Lung microvascular endothelial cell (primary cell): ENCODE measurements at places on chromosomes 7 and 10.
A peak's percentile ranks its signal among the peaks of the same experiment; 100 is the strongest.

GRCh38 chr10:1416456-1417037 lies 320.8 kb downstream of the ADARB2 start:
- no peak for DNase-seq

- DNase-seq: no peak
Measured at GRCh38 chr7:141991140-141991539, 4.5 kb upstream of the MGAM start.

GRCh38 chr7:48441848-48442492 lies 270.7 kb downstream of the ABCA13 start:
- no peak for DNase-seq

GRCh38 chr10:69405221-69405620 lies 11.5 kb downstream of the TACR2 start:
- no peak for DNase-seq

DNA sequence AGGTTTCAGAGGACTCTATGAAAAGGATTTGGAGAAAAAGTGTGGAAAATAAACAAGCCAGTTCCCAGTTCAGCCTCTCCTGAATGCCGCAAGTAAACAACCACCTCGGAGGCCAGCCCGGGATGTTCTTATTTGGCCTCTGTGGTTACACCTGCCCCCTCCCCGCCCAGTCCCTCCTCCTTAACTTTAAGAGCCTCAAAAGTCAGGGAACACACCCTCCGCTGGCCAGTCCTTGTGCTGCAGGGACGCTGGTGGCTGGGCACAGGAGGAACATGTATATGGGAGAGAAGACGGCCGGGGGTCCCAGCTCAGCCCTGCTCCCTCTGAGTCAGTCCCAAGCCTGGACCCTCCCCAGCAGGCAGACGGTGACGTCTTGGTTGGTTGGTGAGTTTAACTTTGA lies 6.1 kb downstream of the CHST3 start:
- DNase-seq: no peak

- no peak for DNase-seq
Measured at GRCh38 chr7:39700165-39700564, 76.8 kb downstream of the RALA start.

DNA sequence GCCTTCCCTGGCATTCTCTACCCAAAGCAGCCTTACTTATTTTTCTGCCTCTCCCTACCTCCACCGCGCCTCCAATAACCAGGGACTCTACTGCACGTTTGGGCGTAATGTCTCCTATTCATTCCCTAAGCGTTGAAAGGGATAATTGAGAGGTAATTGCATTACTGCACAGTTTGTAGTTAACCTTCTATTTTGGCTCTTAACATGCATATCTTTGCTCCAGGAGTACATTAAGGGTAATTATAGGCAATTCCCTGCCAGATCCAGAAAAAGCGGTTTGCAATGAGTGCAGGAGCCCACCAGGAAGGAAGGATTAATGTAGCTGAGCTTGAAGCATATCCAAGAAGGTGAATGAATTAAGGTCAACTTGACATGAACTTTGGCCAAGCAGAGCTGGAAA lies 558.4 kb downstream of the TYW1 start:
- no peak for DNase-seq

DNA sequence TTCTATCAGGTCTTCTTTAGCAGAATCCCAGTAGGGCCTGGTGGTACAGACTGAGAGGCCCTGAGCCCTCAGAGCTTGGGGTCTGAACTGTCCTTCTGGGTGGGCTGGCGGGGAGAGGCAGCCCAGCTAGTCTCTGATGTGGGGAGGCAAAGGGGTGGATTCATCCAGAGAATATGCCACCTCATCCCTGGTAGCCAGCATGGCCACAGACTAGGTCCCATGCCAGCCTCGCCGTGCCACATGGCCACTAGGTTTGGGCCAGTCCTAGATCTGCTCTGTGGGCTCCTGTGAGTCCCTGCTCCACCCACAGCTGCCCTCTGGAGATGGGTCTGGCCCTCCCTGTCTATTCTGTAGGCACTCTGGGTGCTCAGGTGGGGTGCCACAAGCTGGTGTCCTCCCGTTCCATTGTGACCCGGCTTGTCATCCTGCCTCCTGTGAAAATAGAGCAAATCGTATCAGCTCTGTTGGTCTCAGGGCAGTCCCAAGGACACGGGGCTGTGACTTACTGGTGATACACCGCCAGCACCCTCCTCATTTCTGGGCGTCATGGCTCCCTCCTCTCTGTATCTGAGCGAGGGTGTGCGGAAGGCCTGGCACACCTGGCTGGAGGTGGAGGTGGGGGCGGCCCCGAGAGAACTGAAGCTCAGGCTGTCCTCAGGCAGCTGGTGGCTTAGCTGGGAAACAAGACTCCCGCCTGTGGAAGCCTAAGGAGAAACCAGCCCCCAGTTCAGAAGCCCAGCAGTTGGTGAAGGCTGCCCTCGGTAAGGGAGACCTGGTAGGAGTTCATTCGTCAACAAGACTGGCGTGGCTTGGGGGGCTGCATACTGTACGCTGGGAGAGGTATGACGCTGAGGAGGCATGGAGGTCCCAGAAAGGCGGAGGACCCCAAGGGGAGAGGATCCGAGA lies 33.3 kb downstream of the UNC5B start:
- no peak for DNase-seq

GRCh38 chr10:132168571-132169030 lies 18.1 kb upstream of the DPYSL4 start:
- no peak for DNase-seq

DNA sequence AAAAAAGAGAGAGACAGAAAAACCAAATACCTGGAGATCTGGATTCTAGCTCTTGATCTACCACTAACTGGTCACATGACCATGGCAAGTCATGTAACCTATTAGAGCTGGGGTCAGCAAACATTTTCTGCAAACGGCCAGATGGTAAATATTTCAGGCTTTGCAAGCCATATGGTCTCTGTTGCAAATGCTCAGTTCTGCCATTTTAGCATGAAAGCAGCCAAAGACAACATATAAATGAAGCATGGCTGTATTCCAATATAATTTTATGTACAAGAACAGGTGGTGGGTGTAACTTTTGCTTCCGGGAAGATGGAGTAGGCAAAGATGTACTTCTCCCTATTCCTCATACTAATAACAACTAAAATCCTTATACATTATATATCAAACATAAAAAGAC lies 6.7 kb downstream of the FRA10AC1 start:
- no peak for DNase-seq

DNA sequence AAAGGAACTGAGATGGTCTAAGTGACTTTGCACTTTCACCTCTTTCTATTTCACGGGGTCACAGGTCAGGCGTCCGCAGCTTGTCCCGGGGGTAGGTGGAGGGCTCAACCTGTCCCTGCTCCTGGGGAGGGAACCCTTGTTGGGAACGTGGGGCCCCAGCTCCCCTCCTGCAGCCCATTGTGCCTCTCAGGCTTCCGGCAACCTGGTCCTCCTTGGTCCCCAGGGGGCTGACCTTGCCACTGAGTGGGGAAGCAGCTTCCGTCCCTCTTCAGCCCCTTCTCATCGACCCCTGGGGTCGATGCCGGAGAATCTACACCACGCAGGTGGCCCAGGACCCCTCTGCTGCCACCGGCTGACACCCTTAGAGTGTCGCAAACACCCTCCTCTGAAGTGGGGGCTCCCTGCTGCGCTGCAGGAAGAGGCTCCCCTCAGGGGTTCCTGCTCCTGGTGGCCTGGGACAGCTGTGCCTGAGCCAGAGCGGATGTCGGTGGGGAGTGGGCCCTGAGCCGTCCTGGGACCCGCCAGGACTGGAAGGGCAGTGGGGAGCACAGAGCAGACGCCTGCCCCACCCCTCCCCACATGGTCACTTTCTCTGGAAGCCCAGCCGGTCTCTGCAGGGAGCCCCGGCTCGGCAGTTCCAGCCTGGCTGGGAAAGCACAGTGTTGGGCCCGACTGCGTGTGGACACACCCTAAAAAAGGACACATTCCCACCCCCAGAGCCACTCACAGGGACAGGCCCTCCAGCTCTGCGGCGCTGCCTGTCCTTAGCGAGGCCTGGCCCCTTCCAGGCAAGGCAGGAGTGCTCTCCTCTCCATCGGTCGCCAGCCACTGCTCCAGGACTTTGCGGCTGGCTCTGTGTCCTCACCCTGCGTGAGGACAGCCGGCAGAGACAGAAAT lies 357.5 kb upstream of the SHH start:
- no peak for DNase-seq

DNA sequence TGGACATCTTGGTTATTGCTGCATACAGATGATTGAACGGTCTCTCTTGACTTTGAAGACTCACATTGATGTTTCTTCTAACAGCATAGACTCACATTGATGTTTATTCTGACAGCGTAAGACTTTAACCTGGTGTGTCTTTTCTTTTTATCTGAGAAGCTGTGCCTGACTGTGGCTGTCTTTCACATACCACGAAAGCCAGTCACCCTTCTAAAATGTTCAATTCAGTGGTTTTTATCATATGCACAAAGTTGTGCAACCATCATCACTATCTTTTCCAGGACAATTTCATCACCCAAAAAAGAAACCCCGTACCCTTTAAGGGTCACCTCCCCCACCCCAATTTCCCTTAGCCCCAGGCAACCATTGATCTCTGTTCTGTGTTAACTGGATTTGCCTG lies 24.7 kb downstream of the CELF2 start:
- DNase-seq: no peak

GRCh38 chr7:37882086-37882485 lies 33.7 kb downstream of the NME8 start:
- no peak for DNase-seq

- no peak for DNase-seq
Measured at GRCh38 chr7:137097111-137097510, 228.7 kb downstream of the CHRM2 start.

- no peak for DNase-seq
Measured at GRCh38 chr7:112137141-112138101, 68.8 kb downstream of the DOCK4 start.

DNA sequence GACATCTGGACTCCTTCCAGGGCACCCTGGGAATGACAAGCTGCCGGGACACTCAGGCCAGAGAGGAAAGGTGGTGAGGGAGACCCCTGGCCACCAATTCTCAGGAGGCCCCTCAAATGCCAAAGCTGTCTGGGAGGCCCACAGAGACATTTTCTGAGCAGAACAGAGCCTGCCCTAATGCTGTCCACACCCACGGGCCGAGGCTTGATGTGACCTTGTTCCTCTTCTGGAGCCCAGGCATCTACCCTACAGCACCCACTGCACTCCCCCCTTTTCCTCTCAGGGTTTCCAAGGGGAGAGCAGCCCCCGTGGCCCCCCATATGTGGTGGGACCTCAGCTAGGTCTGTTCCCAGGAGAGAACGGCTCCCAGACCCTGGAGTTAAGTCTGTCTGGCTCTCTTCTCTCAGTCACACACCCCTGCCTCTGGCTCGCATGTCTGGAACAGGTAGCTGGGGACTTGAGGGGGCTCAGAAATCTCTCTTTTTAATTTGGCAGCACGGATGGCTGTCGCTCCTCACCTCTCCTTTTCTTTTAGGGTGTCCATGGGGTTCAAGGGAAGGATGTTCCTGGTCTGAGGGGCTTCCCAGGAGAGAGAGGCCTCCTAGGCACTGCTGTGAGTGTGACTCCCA lies 16.8 kb upstream of the VOPP1 start:
- no peak for DNase-seq

- DNase-seq: peak; percentile 42
Measured at GRCh38 chr10:4459531-4459930, 366.5 kb upstream of the AKR1E2 start.

- no peak for DNase-seq
Measured at GRCh38 chr10:79165070-79165778, 96.5 kb downstream of the ZMIZ1 start.

- DNase-seq: no peak
Measured at GRCh38 chr10:98312349-98312748, 44.4 kb upstream of the LOXL4 start.

DNA sequence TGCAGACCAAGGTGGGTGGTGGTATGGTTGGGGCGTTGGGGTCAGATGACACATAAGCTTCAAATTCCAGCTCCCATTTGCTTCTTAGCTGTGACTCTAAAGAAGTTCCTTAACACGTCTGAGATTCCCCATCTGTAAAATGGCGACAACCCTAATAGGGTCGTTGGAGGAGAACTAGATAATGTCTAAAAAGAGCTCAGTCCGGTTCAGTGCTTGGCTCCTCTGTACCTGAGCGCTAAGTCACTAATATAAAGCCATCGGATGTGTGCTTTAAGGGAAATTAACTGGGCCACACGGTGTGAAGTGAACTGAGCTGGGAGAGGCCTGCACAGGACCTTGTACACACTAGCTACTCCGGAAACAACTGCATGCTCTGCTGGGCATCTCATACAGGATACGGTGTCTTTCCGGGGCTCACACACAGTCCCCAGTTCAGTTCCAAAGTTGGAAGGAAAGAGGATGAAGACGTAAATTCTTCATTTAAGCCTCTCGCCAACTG lies 476 bp upstream of the ZFYVE27 start:
- DNase-seq: no peak

DNA sequence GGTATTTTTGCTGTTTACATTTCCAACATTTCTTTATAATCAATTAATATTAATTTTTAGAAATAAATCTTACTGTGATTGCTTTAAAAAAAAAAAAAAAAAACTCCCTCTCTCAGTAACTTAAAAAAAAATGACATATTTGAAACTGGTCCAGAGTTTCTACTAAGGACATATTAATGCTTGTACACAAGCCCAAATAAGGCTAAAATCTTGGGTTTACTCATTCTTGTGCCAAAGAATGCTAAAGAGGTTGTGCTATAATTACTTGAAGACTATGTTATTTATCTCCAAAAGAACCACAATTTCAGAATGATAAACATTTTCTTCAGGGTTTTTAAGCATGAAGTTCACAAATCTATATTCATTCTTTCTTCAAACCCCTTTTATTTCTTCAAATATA lies 39.4 kb upstream of the PHF14 start:
- DNase-seq: no peak

DNA sequence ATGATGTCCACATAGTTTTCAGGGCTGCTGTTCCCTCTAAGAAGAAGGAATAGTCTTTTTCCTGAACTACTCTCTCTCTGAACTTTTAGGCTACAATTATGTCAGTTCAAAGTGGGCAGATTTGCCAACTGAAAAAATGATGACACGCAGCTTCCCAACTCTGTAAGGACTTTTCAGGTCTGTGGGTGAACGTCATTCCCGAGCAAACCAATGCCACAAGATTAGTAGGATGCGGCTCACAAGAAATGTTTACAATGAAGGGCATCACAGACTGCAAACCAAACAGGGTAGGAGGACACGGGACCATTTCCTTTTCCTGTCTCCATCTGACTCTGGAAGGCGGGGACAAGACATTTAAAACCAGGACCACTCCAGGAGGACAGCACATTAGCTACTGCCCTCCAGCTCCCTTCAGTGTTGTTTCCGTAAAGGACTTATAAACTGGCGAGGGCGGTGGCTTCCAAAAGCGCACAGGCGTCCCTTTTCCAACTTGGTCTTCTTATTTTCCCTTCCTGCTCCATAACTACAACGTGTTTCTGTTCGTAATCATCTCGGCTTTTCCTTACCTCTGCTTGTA lies 539 bp upstream of the MKLN1 start:
- DNase-seq: peak; percentile 80

- DNase-seq: no peak
Measured at GRCh38 chr7:10913457-10913856, 60.2 kb upstream of the PHF14 start.

DNA sequence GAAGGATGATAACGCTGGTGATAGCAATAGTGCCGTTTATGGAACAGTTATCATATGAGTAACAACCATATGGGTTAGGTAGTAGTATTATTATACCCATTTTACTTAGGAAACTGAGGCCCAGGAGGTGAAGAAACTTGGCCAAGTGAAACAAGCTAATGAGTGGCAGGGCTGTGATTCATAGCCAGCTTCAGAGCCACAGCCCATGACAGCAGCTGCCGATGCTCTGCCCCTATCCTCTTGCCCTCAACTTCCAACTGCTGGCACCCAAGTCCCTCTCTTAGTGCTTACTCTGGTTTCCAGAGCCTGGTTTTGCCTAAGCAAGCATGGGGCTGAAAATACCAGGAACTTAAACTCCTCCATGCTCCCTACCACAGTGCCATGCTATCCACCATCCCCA lies 12.3 kb downstream of the SH3PXD2A start:
- DNase-seq: no peak

- DNase-seq: no peak
Measured at GRCh38 chr7:29063872-29064271, 82.5 kb downstream of the CPVL start.
